ENCODE measurements at places on chromosomes 5 and 9. TPM values are rescaled to one million over a fixed set of nuclear protein-coding genes. Genes with fewer than 3 reads are reported as not detected.

CCDC192 gene
- not detected for total RNA-seq

PLPP6 gene
- total RNA-seq = 5.9 TPM

PCDH12 gene
- under 0.01 TPM for total RNA-seq

TUT7 gene
- 43.7 TPM for total RNA-seq

GPR150 gene
- total RNA-seq = under 0.01 TPM

RANBP17 gene
- 18.2 TPM for total RNA-seq

CDH9 gene
- total RNA-seq = 0.59 TPM
